ENCODE measurements at places on chromosomes 7 and 10.

DNA sequence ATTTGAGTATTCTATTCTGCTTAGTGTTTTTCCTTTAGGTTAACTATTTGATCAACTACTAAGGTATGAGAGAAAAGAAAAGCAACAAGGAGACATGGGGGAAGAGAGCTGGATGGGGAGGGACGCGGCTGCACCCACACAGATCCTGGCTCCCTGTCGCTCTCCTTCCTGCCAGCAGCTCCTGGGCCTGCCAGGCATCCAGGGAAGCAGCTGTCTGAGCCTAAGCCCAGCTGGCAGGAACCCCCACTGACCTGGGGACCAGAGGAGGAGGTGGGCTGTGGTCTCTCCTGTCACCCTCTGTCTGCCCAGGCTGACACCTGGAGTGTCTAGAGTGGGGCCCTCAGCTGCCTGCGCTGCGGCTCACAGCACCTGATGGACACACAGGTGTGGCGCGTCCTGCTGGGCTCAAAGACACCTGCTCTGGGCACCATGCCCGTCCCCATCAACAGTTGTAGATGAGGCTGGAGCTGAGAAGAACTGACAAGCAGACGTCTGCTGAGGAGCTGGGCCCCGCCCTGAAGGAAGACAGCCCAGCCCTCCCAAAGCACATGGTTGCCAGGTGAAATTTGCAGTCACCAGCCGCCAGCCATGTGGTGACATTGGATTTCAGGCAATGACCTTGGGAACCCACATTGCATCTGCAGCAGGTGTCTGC lies 207.9 kb downstream of the PLXNA4 start:
- no peak for DNase-seq

DNA sequence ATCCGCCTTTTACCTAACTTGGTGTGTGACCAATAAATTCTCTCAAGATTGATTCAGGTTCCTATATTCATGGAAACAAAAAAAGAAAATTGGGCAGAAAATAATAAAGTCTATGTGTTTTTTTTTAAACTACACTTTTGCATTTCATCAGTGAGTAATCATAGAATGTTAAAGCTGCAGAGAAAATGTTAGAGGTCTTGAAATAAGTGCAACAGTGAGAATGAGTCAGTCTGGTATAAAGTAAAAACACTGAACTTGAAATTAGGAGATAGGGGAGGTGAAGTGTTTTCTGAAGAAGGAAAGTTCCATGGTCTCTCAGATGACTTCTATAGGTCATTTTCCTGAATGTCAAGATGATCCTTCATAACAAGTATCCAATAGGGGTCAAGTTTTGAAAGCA lies 202.6 kb upstream of the NRP1 start:
- no peak for DNase-seq

GRCh38 chr7:111168182-111168581 lies 77.3 kb downstream of the LRRN3 start:
- DNase-seq, result no peak

GRCh38 chr7:27359181-27360125 lies 116.9 kb downstream of the EVX1 start:
- no peak for DNase-seq

DNA sequence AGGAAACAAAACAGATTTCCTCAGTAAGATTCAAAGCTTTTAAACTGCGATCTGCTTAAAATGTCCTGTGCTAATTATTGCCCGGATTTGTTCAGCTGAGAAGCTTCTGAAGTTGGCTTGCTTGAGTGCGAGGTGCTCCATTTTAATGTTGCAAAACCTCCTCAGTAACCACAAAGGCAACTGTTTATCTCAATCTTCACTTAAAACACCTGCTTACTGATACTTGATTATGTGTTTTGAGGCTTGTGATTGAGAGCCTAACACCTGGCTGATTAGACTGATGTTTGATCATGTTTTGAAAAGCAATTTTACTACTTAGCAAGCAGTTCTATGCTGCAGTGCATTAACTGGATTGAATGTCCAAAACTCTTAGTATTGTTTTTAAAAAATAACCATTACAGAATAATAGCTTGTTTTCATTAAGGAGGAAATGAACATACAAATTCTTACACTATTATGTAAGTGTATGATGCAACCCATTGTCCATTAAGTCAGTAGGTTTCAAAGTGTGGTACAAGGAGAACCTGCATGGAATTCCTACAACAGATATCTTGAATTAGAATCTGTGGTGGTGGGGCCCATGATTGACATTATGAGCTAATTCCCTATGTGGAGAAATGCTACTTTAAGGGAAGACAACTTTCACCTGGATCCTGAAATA lies 96.9 kb upstream of the FAM180A start:
- DNase-seq, result no peak
